Urinary bladder (tissue), 4 donors: ENCODE measurements at places on chromosomes 11 and 22. TPM values are rescaled to one million over a fixed set of nuclear protein-coding genes. Genes with fewer than 3 reads are reported as not detected.

- no peak for DNase-seq
Observed at GRCh38 chr11:67373648-67374570, 511 bp upstream of the CLCF1 start.

GRCh38 chr11:11620921-11621572 lies 758 bp downstream of the GALNT18 start:
- DNase-seq: no peak

DNA sequence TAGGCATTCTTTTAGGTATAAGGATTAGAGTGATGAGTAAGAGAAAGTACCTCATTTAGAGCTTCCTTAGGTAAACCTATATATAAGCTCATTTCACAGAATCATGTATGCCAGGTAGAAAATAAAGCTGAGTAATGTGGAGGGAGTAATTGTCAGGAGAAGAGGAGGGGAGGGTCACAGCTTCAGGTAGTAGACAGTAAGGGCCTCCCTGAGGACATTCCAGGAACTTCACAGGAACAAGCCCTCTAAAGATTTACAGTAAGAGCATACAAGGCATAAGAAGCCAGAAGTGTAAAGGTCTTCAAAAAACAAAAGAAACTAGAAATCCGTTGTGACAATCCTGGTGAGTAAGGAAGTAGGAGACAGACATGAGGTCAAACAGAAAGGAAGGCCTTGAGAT lies 57.6 kb downstream of the USP47 start:
- DNase-seq: no peak

DNA sequence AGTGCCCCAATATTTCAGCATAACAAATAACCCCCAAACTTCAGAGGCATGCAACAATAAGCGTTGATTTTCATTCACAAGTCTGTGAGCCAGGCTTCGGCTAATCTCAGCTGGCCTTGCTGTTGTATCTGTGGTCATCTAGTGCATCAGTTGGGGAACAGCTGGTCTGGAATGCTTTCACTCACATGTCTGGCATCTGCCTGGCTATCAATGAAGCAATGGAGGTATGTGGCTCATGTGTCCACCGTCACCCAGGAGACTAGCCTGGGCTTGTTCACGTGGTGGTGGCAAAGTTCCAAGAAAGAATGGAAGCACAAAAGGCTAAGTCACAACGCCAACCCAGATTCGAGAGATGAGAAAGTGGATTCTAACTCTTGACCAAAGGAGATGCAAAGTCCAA lies 304.8 kb upstream of the ISX start:
- no peak for DNase-seq

- DNase-seq: no peak
Observed at GRCh38 chr11:59582006-59582405, 33.6 kb downstream of the OSBP start.

- DNase-seq: no peak
Observed at GRCh38 chr22:29300807-29301601, 5.4 kb upstream of the GAS2L1 start.

DNA sequence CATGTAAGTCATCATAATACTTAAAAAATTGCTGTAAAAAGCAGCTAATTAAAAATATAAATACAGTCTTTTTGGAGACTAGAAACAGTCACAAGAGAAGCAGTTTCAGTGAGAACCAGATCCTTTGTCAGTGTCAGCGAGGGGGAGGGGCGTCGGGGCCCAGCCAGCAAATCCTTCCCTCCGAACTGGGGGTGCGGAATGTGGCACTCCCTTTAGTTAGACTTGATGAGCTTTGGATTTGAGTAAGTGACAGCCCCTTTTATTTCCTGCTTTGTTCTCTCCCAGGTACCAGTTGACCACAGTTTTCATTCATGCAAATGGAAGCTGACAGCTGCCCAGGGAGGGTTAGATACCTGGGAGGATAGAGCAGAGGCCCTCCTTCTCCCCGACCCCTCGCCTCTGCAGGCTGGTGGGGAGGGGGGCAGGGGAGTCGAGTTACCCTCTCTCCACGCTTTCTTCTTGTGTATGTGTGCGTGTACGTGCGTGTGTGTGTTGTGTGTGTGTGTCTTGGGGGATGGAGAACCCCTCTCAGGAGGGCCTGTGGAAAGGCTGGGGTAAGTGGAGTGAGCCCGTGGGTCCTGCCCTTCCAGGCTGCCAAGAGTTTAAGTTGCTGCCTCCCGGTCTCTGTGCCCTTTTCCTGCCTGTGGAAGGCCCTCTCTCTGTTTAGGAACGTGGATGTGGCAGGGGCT lies 38.3 kb downstream of the PTPRJ start:
- DNase-seq: no peak

DNA sequence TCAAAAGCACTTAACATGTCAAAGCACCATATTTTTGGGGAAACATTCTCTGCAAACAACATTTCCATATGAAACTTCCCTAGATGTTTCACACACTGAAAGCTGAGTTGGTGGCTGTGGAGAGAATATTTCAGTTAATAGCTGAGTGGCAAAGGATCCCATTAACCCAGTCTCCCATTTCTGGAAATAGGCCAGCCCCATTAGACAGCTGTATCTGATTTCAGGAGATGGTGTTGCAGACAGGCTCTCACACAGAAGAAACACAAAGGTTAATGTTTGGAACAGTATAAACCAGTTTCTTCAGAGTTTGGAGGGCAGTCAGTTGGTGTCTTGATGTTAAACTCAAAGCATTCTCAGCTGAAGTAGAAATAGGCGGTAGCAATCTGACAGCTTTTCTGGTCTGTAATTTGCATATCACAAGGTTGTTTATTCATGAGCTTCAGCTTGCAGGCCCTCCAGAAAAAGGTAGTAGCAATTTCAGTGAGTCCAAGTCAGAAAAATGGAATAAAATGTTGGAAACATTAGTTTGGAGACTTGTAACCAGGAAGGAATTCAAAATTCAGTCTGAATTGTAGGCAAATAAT lies 15.5 kb upstream of the ZBTB44 start:
- no peak for DNase-seq

Gene CCDC188
- 0.90 TPM for polyA plus RNA-seq

Gene BTG4
- polyA plus RNA-seq: not detected

Gene WBP2NL
- 0.98 TPM for polyA plus RNA-seq
